ENCODE measurements at places on chromosomes 7 and 10.

- no peak for DNase-seq
Measured at GRCh38 chr10:88216976-88217375, 353.6 kb downstream of the PTEN start.

DNA sequence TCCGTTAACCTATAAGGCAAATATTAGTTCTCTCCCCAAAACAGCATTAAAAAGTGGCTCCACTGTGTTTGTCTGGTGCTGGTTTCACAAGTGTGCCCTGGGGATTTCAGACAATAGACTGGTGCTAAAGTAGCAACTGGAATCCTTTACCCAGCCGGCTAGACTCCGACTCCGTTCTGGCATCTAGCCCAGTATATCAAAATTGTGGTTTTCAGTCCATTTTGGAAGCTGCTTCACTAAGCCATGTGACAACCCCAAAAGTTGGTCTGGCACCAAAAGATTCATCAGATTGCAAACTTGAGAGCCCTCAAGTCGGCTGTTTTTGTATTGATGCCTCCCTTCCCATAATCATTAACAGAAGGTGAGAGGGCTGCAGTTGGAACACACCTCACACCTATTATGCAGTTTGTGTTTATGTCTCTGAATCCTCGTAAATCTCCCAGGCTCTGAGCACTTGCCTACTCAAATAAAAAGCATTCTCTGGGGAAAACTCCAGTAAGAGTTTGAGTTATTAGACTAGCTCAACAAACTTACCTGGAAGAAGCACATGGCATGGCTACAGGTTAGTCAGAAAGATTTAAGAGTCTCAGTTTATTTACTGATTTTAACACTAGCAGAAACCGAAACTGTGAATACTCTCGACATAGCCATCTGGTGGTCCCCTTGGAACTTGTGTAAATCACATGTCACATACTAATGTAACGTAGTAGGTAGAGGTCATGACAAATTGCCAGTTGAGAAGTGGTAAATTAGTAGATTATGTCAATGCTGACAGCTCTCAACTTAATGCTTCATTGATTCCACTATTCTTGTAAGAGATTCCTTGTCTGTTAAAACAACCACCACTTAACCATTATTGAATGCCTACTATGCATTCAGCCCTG, 14.8 kb upstream of the WNT16 start:
- DNase-seq, result no peak

DNA sequence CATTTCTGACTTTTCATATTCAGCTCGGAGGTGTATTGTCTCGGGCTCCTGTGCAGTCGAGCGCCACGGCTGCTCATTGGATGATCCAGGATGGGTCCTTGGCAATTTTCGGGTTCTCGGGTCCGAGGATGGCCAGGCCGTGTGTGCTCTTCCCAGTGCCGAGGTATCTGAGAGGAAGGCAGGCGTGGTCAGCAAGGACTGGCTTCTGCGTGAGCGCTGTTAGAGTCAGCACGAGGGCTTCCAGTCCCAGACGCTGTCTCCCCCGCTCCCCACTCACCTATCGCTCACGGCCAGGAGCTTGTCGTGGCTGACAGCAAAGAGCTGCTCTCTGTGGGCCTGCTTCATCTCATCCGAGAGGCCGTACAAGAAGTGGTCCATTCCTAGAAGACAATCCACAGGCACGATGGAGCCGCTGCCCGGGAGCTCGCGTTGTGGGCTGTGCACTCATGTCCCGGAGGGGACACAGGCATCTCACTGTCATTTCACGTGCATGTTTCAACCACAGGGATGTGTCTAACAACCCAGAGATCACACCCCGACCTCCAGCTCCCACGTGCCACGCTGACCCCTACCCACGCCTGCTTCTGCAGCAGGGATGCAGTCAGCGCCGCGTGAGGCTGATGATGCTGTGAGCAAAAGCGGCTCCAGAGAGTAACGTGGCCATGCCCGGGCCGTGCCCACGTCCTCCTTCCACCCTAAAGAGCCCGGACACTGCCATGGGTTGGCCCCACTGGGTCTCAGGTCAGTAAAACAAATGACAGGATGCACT, 34.4 kb downstream of the PITRM1 start:
- no peak for DNase-seq

DNA sequence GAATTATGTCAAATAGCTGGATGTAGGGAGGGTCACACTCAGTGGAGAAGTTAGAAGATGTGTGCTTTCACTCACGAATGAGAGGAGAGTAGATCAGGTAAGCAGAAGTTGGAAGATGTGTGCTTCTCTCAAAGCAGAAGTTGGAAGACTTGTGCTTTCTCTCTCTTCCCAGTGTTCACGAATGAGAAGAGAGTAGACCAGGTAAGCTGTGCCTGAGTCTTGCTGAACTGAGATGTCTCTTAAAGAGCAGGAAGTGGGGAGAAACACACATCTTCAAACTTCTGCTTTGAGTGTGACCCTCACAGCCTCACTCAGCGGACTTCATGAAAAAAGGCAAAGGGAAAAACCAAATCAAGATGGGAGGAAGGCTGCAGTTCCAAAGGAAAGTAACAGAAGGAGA, 7.0 kb upstream of the TMEM243 start:
- DNase-seq, result no peak

DNA sequence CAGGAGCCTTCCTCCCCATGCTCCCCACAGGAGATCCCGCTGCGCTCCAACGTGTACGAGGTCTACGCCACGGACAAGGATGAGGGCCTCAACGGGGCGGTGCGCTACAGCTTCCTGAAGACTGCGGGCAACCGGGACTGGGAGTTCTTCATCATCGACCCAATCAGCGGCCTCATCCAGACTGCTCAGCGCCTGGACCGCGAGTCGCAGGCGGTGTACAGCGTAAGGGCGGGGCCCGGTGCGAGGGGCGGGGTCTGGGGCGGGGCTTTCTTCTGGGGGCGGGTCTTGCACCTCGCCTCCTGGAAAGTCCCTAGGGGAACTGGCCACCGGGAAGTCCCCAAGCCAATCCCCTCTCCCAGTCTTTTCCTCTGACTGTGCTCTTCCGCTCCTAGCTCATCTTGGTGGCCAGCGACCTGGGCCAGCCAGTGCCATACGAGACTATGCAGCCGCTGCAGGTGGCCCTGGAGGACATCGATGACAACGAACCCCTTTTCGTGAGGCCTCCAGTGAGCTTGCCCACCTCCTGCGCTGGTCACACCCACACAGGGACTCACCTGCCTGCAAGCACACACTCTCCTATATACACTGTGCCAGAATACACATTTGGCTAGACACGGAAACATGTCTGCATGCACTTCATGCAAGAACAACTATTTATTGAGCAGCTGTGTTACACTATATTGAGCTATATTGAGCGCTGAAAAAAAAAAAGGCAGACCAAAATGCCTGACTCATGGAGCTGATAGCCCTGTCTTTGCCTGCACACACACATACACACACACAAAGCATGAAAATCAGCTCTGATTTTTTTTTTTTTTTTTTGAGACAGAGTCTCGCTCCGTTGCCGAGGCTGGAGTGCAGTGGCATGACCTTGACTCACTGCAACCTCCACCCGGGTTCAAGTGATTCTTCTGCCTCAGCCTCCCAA, 32.7 kb upstream of the VSIR start:
- DNase-seq, result no peak
